ENCODE measurements at places on chromosomes 16 and 17.

DNA sequence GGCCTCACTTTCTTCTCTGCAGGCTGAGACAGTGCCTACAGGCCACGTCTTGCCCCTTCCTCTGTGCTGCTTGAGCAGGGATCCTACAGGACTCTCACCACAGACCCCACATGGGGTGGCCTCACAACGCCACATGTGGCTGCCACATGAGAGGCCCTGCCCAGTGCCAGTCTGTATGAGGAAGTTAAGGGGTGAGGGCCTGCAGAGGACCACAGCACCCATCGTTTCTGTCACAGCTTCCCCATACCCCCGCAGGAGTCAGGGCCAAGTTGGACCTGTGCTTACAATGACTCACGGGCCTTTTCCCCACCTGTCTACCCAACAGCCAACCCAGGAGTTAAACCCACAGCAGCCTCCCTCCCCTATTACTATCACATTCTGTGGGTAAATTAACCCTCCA, 2.9 kb upstream of the GSDMB start:
- no peak for DNase-seq

DNA sequence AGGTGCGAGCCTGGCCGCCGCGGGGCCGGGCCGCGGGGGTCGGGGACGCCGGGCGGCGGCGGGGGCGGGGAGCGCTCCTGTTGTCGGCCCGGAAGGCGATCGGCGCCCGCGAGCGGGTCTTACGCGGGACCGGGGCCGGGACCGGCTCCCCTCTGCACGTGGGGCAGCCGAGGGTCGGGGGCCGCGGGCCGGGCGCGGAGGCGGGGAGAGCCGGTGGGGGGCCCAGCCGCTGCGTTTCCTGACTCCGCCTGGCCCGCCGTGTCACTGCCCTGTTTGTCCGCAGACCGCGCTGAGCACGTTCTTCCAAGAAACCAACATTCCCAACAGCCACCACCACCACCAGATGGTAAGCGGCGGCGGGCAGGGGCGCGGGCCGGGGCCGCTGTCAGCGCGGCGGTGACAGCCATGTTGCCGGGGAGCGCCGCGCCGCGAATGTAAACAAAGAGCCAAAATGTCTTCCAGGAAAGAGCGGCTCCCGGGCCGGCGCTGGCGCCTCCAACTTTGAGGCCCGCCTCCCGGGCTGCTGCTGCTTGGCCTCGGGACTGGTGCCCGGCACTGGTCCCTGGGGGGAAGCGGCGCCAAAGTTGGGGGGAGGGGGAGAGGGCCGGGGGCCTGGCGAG, 586 bp downstream of the UBALD2 start:
- no peak for DNase-seq

- no peak for DNase-seq
Measured at GRCh38 chr17:47905221-47905733, 9.2 kb downstream of the SP2 start.

- DNase-seq: no peak
Measured at GRCh38 chr17:16085066-16085699, 85.6 kb downstream of the TTC19 start.

- DNase-seq: no peak
Measured at GRCh38 chr16:87295259-87295658, 21.9 kb downstream of the C16orf95 start.

DNA sequence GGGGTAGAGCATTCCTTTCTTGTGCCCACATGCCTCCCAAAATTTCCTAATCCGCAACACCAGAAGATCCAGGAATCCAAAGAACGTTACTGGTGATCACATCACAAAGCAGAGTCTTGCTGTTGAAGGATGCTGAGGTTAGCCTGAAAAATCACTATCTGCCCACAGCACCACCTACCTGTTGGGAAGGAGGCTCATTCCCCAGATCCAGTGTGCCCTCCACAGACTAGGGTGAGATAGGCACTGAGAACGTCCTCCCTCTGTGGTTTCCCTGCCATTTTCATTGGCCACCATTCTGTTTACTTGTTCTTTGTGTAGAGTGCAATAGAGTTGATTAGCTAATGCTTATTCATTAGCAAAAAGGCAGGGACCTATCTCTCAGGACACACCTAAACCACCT, 30.3 kb downstream of the RCVRN start:
- DNase-seq: no peak

GRCh38 chr16:85284141-85284817, 172.0 kb upstream of the CIBAR2 start:
- DNase-seq: no peak

- no peak for DNase-seq
Measured at GRCh38 chr17:54948380-54948779, 20.1 kb downstream of the COX11 start.

DNA sequence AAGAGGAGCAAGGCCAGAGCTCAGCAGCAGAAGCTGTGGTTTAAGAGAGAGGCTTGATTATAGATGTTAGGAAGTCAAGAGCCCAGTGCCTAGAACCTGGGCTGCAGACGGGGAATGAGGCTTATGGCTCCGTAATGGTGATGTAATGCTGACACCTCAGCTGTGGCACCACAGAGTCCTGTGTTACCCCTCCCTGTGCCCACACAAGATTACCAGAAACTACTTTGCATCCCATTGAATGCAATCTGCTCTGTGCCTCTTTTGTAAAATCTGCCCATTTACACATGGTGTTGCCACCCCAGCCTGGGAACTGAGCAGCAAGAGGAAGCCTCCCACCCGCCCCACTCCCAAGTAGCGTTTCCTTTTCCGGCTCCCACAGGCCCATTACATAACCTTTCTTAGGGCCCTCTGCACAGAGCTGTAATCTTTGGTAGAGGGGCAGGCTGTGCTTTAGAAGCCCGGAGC, 57.0 kb downstream of the PITPNC1 start:
- DNase-seq: no peak

DNA sequence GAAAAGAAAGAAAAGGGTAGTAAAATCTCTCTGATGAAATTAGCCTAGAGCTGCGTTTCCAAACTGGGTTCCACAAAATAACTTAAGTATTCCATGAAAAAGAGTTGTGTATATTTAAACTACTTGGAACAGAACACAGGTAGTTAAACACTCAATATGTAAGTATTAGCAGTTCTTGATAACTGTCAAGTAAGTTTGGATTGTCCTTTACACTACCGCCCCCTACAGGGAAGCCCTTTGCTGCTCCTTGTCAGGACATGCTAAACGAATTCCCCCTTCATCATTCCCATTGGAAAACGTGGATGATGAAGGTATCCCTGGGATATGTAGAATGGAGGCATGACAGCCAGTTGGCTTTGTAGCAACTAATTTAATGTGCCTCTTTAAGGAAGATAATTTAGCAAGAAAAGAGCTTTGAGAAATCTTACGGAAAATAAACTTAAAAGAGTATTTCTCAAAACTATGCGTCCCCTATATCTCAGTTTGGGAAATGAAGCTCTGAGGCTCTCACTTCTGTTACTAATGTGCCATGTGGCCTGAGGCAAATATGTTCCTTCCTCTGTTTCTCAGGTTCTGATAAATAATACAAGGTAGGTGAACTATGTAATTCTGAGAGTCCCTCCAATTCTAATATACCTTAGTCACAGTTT, 18.8 kb downstream of the NCBP3 start:
- no peak for DNase-seq

GRCh38 chr16:50389900-50390299, 21.1 kb upstream of the BRD7 start:
- DNase-seq: no peak

- DNase-seq: no peak
Measured at GRCh38 chr16:84825896-84826557, 6.2 kb downstream of the CRISPLD2 start.

DNA sequence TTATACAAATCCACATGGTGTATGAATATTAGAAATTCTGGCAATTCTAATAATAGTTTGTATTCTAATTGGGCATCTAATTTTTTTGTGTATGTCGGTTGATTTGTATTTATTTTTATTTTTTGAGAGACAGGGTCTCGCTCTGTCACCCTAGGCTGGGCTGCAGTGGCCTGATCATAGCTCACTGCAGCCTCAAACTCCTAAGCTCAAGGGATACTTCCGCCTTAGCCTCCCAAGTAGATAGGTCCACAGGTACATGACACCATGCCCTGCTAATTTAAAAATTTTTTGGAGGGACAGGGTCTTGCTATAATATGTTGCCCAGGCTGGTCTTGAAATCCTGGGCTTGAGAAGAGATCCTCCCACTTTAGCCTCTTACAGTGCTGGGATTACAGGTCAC, 104.6 kb downstream of the TRIM37 start:
- DNase-seq: no peak

DNA sequence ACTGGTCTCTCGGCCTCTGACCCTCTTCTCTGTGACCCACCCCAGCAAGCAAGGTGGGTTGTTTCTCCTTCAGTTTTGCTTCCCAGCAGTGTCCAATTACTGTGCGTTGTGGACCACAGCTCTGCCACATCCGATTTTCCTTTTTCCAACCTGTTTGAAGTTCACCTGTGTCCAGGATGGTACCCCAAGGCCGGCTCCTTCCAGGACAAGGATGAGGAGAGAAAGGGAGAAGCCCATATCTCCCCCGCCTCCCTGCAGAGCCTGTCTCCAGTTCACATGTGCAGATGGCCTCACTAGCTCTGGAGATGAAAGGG, 13.5 kb downstream of the NMRAL1 start:
- no peak for DNase-seq

GRCh38 chr17:33990943-33991706, 264.0 kb upstream of the CCL2 start:
- no peak for DNase-seq

GRCh38 chr16:1823821-1824220, 2.8 kb downstream of the HAGH start:
- no peak for DNase-seq

DNA sequence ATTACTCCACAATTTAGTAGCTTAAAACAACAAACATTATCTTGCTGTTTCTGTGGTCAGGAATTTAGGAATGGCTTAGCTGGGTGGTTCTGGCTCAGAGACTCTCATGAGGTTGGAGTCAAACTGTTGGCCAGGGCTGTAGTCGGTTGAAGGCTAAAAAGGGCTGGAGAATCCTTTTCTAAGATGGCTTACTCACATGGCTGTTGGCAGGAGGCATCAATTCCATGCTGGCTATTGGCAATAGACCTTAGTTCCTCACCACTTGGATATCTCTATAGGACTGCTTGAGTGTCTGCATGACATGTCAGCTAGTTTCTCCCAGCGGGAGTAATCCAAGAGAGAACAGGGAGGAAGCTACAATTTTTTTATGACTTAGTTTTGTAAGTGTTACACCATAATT, 6.6 kb upstream of the EFCAB13 start:
- DNase-seq: no peak

GRCh38 chr16:53988136-53988535, 284.2 kb downstream of the FTO start:
- no peak for DNase-seq
